ENCODE measurements at places on chromosomes 6 and 20.

GRCh38 chr6:15929685-15930084 lies 199.2 kb upstream of the MYLIP start:
- no peak for DNase-seq

DNA sequence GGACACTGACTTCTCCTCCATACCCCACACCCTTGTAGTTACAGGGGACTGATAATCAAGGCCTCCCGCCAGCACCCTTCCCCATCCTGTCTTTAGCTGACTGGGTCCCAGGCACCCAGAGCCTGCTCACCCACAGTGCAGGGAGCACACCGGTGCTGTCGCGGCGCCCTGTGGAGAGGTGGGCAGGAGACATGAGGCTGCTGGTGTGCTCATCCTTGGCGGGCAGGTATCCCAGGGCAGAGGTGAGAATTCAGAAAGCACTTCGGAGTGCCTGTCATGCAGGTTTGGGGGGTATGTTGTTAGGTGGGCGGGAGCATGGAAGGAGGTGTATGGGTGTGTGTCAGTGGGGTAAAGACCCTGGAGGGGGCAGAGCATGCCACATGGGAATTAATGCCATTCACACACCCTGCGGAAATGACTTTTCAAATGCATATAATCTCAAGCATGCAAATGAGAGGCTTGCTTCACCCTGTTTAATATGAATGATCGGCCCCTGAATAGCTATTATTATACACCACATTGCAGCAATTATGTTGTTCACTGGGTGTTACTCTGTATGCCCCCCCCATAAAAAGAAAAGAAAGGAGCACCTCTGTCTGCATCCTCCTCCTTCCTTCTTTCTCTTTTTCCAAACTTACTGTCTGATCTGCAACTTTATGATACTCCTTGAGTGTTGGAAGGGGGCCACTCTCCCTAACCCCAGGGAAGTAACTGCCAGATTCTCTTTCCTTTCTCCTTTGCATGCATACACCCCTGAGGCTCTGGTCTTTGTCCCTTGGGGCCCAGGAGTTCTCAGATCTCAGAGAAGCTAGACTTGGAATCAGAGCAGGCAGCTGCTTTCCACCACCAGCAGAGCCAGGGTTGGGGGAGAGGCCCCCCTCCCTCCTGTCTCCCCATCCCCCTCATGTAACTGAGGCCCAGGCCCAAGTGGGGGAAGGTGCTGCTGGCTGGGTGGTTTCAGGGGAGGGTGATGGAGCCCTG lies 16.0 kb downstream of the FOXP4 start:
- DNase-seq = no peak

DNA sequence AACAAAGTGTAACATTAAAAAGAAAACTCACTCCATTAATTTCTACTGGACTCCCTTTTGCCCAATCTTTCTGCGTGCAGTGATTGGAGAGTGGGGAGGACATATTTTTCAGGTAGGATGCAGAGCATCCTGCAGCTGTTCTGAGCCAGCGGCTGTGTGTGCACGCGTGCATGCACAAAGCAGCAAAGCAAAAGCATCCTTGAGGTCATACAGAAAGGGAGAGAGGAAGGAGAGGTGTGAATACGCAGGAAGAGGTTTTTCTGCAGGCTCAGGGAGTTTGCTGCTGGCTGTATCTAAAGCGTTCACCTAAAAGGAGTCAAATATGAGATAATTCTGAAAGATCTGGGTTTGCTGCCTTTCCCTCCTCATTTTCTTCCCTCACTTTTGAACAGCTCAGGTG lies 108.4 kb downstream of the HUS1B start:
- peak; percentile 10 for DNase-seq

- no peak for DNase-seq
Measured at GRCh38 chr6:100078509-100078908, 84.5 kb upstream of the MCHR2 start.

- no peak for DNase-seq
Measured at GRCh38 chr6:101146389-101146788, 247.1 kb upstream of the GRIK2 start.

- no peak for DNase-seq
Measured at GRCh38 chr20:58072695-58073671, 155.5 kb downstream of the ANKRD60 start.

GRCh38 chr6:77474973-77475372 lies 11.7 kb upstream of the HTR1B start:
- DNase-seq = no peak

DNA sequence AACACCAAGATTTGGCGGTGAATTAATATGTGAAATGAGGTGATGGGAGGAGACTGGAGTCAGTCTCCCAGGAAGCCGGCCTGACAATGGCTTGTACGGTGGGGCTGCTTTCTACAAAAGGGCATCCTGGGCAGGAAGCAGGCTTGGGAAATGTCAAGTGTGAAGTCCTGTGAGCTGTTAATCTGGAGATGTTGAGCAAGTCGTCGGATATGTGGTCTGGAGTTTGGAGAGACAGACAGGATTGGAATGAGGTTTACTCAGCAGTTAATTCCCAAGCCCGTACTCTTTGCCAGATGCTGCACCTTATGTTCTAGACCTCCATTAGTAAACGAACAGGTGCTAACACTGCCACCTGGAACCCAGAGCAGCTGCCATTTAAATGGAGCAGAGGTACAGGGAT lies 107.7 kb upstream of the FOXC1 start:
- no peak for DNase-seq

DNA sequence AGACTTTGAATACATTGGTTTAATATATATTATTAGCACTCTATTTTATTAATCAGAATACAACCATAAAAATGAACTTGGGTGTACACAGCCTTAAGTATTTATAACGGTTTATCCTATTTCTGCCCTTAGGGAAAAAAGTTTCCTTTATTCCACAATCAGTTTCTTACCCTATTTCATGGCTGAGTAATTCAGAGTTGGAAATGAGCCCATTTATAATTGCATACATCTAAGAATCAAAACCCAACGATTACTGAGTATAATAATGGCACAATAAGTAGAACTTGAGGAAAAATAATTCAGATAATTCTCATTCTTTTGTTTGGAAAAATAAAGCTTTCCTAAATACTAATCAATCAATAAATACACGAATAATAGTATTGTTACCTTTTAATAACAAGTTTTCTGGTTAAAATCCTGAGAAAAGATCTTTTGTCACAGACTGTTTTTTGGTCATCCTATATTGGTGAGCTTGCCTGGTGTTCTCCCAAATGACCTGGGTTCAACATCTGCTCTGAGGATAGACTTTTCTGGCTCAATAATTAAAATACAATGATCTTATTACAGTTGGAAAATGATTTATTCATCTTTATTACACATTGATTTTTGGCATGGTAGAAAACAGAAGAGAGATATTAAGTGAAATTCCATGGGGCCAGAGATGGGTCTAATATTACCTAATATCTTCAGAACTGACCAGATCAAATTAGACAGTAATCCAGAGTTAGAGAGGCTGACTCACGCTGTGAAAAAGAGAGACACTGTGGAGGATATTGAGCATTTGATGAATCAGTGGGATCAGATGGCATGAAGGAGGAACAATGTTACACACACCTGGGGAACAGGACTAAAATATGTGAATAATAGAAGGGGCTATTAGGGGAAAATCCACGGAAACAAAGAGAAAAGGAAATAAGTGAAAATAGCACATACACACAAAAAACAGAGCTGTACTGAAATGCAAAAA lies 162.1 kb upstream of the TBX18 start:
- DNase-seq = no peak

GRCh38 chr6:69801225-69801624 lies 4.4 kb upstream of the LMBRD1 start:
- DNase-seq = no peak

- no peak for DNase-seq
Measured at GRCh38 chr6:124822204-124822613, 140.0 kb upstream of the RNF217 start.

- no peak for DNase-seq
Measured at GRCh38 chr6:28345201-28345600, 4.5 kb upstream of the ZKSCAN3 start.

DNA sequence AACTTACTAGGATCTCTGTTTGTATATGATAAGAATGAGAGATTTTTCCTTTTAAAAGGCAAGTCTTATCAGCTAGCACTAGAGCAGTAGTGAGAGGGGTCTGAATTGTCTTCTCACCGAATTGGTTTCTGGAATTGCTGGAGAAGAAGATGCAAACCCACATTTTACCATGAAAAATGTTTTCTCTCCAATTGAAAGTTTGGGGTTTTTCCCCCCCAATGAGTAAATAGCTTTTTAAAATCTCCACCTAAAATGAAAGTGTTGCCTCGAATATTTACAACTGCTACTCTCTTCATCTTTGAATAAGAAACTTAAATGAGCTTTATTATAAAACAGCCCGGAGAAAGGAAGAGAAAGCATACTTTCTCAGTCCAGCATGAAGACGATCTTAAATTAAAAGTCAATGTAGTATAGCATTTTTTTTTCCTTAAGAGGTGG lies 1.8 kb downstream of the TCF21 start:
- no peak for DNase-seq

DNA sequence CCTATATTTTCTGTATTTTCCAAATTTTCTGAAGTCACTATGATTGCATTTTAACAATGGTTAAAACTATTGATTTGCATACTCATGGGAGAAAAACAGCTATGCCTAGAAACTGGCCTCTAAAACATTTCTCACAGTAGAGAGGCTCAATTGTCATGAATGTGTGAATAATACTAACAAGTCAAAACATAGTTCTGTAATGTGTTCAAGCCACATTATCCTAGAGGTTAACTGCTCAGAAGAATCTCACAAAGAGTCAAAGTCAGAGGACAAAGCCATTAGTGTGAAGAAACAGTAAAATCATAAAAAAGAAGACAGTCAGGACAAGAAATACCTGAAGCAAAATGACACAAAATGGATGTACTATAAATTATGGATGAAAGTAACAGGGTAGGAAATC lies 12.5 kb upstream of the ALDH8A1 start:
- no peak for DNase-seq

- DNase-seq = no peak
Measured at GRCh38 chr6:132937466-132937906, 123.1 kb downstream of the RPS12 start.

GRCh38 chr20:38098952-38099351 lies 65.4 kb downstream of the RPRD1B start:
- DNase-seq = no peak

DNA sequence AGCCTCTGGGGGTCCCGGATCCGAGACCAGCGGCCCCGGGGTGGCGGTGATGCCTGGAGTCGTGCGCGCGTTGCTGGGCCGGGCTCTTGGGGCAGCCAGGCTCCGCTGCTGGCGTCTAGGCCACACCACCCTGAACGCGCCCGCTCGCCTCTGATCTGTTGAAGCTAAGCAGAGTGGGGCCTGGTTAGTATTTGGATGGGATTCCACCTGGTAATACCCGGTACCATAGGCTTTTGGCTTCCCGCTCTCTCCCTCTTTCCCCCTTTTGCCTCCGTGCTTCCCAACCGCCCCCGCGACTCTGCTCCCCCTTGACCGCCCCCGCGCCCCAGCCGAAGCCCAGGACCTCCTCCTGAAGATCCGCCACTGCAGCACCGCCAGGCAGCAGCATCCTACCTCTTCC lies 1383.5 kb upstream of the DEFB115 start:
- peak; percentile 16 for DNase-seq

DNA sequence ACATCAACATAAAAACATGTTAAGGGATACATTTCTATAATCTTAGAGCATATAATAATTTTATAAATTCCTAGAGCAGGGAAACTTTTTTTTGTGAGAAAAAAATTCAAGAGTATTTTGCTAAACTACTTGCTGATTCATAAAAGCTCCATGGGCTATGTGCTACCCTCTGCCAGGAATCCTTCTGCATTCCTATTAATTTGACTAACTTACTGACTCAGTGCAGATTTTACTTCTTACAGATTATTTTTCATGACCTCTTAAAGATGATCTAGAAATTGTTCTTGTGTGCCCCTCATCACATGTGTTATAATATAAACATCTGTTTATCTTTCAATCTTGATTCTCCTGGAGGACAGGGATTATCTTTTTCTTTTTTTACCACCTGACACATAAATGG lies 5.7 kb downstream of the VTA1 start:
- DNase-seq = no peak

GRCh38 chr6:163955096-163955495 lies 540.6 kb downstream of the QKI start:
- no peak for DNase-seq

- DNase-seq = peak; percentile 46
Measured at GRCh38 chr20:58233881-58234528, 5.6 kb upstream of the ANKRD60 start.

GRCh38 chr20:40961686-40962640 lies 66.7 kb upstream of the TOP1 start:
- DNase-seq = no peak

DNA sequence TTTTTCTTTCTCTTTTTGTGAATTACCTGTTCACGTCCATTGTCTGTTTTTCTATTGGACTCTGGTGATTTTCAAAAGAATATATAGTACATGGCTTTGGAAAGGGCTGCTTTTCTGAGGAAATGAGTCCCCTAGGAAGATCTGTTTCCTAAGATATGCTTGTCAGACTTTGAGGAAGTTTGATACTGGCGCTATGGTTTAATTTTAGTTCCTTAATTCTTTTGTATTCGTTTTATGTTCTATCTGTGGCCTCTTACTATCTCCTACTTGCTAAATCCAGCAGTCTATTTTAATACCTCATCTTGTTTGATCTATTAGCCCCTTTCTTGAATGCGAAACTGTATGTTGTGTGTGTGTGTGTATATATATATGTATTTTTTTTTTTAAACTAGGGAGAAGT lies 101.9 kb downstream of the LIN28B start:
- DNase-seq = no peak

GRCh38 chr20:58647162-58647795 lies 3.8 kb upstream of the STX16 start:
- peak; percentile 26 for DNase-seq

GRCh38 chr6:34617231-34617630 lies 61.1 kb upstream of the SPDEF start:
- no peak for DNase-seq

DNA sequence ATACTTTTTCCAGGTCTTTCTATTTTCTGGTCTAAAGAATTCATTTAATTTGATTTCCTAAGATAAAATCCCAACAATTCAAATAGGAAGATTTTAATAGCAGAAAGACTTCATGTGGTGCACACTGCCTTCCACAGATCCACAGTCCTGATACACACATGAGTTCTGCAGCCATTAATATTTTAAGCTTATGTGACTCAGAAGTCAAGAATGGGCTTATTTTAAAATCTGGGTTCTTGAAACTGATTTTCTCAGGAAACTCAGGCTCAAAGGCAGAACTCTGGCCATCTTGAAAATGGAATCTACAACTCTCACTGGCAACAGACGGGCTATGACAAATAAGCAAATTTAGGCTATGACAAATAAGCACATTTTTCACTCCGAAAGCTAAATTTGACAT lies 88.2 kb downstream of the COL12A1 start:
- no peak for DNase-seq

- no peak for DNase-seq
Measured at GRCh38 chr6:108763931-108764579, 84.2 kb upstream of the ARMC2 start.

GRCh38 chr6:159445351-159445750 lies 247.7 kb downstream of the SOD2 start:
- DNase-seq = no peak

All from CD4-positive, alpha-beta T cell treated with Interleukin-12 subunit alpha and Interleukin-12 subunit beta, for 1 hour (primary cell).